ENCODE measurements at places on chromosomes 5 and 9. TPM values are rescaled to one million over a fixed set of nuclear protein-coding genes. Genes with fewer than 3 reads are reported as not detected.

The GNA14 gene
- total RNA-seq, result 0.25 TPM

DNA sequence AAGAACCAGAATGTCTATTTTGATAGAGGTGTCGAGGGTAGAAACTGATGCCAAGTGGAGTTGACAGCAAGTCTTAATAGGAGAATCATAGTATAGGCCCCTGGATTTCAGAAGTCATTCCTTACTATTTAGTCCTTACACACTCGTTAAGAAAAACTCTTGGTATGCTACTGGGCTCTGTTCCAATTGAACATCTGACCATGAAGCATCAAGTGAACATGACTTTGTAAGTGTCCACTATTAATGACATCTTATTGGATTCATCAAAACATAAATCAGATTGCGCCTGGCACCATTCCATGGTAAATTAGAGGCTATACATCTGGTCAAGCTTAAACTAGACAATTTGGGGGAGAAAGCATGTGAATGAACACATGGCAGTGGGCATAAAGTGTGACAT, 1056.5 kb upstream of the EDIL3 start:
- DNase-seq, result no peak

The OLFML2A gene
- not detected for total RNA-seq

The NTRK2 gene
- 0.21 TPM for total RNA-seq

The NEUROG1 gene
- not detected for total RNA-seq

The ELAVL2 gene
- total RNA-seq, result not detected

DNA sequence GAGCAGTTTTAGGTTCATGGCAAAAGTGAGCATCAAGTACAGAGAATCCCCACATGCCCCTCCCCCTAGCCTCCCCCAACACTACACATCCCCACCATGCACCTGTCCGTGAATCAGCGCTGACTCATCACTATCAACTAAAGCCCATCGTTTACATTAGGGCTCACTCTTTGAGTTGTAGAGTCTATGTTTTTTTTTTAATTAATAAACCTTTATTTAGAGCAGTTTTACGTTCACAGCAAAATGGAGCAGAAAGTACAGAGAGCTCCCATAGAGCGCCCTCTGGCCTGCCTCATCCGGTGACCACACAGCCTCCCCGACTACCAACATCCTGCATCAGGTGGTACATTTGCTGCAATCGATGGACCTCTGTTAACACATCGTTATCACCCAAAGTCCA, 47.9 kb upstream of the UNC5A start:
- peak; percentile 3 for DNase-seq
